Mucosa of gallbladder (tissue), 1 donor: ENCODE measurements at places on chromosomes 4 and X.

- DNase-seq, result peak; percentile 32
These were observed 102.4 kb downstream of the CLNK start for GRCh38 chr4:10582059-10582686.

DNA sequence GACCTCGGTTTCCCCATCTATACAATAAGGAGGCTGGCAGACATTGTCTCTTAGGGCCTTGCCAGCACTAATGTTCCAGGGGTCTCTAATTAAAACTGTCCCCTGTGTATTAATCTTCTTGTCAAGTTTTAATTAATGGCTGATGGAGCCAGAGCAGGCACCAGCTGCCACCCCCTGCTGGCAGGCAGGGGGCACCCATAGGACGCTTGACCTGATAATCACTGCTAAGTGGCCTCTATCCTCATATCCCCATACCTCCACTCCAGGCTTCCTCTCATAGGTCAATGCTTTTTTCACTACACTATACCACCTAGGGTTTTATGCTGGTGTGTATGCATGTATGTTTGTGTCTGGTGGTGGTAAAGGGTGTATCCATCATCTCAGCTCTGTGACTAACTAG lies 89.4 kb downstream of the EFNB1 start:
- no peak for DNase-seq

DNA sequence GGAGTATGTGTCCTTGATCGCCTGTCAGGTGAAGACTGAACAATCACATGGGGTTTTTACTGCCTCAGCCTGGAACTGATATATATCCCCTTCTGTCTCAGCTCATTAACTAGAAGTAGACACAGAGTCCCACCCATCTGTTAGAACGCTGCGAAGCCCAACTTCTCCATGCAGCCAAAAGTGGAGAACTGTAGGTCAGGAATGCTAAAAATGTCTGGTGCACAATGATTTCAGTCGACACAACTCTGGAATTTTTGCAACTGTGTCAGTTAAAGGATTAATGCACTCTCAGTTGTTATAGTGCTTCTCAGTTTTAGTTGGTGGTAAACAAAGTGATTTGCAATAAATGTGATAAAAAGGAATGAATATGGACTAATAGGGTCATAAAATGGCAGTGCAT lies 287.2 kb downstream of the INPP4B start:
- no peak for DNase-seq

DNA sequence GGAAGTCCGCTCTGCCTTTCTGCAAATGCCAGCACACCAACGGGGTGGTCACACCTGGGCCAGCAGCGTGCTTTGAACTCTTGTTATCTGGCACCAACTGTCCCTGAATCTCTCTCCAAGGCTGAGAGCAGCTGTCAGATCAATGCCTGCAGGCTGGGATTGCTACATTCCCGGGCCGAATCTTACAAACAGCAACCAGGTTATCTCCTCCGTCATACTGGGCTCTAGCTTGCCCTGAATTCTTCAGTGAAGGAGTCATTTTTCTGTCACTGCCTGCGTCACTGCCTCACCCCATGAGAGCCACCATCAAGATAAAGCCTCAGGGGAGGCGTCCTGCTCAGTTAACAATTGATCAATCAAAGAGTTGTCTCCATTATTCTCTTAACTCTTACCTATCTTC lies 329.4 kb upstream of the PPARGC1A start:
- DNase-seq, result peak; percentile 84

- DNase-seq, result no peak
These were observed 73.1 kb downstream of the MTHFD2L start for GRCh38 chr4:74230902-74231499.
